AG10803 (cell line): ENCODE measurements at places on chromosomes 2 and 18.
A peak's percentile ranks its signal among the peaks of the same experiment; 100 is the strongest.

DNA sequence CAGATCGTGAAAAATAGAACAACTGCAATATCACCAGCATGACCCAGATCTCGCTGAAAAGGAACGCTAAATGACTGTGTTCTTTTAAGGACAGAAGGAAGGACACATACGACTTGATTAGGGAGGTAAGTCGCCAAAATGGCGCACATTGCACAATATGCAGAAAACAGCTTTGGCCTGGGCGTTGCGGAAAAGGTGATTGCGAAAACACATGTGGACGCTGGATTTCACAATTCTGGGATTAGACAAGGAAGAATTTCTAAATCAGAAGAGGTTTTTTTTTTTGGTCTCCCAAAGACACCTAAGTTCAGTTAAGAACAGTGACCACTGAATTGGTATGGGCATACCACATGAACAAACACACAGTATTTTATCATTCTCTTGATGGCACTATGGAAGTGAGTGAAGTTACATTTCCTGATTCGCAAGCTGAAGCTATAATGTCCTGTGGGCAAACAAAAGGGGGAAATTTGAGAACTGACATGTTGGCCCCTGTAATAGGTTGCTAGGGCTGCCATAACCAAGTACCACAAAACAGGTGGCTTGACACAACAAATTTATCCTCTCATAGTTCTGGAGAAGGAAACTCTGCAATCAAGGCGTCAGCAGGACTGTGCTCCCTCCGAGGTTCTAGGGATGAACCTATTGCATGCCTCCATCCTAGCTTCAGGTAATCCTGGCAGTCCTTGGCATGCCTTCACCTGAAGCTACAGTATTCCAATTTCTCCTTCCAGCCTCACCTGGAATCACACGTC is 25.8 kb upstream of the ERICH2 start:
- no peak for DNase-seq

- peak; percentile 35 for DNase-seq
Measured at GRCh38 chr2:218465987-218466633, 47.2 kb downstream of the VIL1 start.

GRCh38 chr2:208638059-208638458 is 231.5 kb downstream of the PTH2R start:
- no peak for DNase-seq

DNA sequence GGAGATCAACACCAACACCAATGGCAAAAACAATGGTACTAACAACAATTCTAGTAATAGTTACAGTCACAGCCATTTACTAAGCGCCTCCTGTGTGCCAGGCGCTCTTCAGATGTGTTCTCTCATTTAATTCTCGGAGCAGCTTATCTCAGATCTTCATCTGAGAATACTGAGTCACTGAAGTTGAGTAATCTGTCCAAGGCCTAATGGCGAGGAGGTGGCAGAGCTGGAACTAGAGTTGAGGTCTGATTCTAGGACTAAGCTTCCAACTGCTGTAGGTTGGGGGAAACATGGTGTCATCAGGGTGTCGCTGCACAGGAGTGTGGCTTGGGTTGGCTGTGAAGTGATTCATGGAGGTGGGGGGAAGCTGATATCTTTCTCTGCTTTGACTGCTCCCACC is 156.1 kb downstream of the DYSF start:
- peak; percentile 39 for DNase-seq

GRCh38 chr2:218858138-218858445 is 1.5 kb upstream of the WNT6 start:
- no peak for DNase-seq

DNA sequence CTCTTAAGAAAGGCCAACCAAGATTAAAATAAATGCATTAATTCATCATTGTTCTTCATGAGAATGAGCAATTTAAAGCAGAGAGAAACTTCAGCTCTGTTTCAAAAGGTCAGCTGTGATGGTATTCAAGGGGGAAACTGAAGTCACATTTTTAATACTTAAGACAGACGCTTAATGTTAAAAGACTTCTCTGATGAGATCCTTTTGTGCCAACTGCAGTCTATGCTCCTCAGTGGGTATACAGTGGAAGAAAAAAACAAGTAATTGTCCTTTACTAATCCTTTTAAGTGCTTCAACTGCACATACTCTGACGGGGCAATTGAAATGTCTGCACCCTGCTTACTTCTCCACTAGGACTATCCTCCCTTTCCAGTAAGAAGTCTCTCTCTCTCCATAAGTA is 309.7 kb downstream of the GULP1 start:
- no peak for DNase-seq

DNA sequence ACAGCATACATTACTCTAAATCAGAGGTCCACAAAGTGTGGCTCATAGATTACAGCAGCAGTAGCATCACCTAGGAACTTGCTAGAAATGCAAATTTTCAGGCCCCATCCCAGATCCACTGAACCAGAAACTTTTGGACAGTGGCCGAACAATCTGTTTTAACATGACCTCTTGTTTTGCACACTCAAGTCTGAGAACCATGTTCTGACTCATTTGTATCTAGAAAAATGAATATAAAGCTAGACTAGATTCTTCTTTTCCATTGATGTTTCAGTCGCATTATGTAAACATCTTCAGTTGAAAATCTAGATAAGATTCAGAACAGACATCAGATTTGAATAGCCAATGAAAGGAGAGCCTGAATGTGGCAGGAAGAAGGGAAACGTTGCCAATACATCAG is 608.8 kb downstream of the LRP1B start:
- DNase-seq = no peak

- DNase-seq = no peak
Measured at GRCh38 chr2:215356334-215356947, 44.6 kb downstream of the ATIC start.

DNA sequence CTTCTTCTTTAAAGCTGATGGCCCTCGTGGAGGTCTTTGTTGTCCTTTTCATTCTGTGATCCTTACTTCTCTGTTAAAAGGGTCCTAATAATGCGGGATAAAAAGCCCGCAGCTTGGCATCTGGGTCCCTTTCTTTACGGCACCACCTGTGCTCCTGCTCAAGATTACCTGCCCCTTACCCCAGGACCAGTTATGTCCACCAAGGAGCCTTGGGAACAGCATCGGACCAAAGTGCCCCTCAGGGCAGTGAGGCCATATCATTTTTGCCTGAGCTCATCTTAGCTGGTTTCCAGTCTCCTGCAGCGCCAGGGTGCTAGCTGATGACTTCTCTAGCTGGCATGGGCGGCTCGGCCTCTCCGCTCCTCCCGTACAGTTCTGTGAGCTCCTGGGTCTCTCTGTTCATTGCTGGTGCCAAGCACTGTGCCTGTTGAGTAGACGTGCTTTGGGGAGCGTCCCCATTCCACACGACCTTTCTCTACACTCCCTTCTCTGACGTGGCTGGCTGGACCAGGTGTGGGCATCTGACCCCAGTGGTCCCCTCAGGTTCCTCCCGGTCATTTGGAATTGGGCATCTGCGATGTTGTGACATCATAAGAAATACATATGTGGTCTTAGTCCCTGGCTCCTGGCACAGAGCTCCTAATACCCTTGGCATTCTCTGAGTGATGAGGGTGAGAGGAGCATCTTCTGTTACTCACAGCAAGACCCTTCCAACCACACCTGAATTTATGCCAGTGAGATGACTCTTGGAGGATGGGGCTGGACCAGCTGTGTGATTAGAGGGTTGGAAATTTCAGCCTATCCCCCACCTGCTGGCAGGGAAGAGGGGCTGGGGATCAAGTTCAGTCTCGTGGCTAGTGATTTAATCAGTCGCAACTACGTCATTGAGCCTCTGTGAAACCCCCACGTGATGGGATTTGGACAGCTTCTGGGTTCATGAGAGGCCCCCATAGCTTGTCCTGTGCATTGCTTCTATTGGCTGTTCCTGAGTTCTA is 134.2 kb upstream of the HS6ST1 start:
- DNase-seq = no peak

DNA sequence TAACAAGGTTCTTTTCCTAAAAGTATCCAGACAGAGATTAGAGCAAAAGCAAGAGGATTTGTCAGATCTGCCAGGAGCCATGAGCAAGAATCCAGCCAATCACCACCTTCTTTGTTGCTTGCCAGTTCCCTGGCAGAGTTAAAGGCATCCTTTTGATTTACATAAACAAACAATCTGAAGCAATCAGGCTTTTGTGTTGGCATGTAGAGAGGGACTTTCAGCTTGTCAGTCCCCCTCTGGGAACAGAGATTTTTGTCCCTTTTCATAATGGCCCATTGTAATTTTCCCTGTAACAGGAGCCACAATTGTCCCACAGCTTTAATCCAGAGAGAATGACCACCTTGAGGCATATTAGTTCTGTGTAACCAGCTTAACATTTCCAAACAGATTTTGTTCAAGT is at the start of gene ERMN:
TSS of gene ERMN (minus strand) at position 39 of the 400 bp plus-strand sequence. CDS start 182 bp downstream, outside the sequence.
- DNase-seq = no peak

DNA sequence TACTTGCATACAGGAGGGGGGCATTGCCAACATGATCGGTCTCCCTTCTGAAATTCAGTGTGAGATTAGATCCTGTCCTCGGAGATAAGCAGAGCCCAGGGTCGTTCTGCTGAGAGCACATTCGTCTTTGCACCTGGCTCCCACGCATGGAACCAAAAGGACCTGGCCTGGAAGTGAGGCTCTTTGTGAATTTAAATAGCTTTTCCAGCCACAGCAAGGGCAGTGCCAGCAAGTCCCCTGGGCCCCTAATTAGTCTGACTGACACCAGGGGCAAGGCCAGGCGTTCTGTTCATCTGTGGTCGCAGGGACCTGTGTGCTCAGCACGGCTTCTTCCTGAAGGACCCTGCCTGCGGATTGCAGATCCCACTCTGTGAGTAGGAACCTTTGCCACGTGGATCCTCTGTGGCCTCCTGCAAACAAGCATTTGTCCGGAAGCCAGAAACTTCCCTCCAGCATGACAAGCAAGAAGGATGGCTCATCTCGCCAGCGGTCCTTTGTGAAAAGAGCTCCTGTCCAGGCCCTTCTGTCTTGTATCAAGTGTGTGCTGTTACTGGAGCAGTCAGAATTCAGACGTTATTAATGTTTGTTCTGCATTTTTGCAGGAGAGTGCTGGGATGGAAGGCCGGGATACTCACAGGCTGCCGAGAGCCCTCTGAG is 128.7 kb downstream of the TPO start:
- DNase-seq = no peak

GRCh38 chr2:102597788-102598187 is 21.6 kb upstream of the SLC9A2 start:
- no peak for DNase-seq

- DNase-seq = no peak
Measured at GRCh38 chr18:69854455-69854854, 93.2 kb downstream of the CD226 start.

DNA sequence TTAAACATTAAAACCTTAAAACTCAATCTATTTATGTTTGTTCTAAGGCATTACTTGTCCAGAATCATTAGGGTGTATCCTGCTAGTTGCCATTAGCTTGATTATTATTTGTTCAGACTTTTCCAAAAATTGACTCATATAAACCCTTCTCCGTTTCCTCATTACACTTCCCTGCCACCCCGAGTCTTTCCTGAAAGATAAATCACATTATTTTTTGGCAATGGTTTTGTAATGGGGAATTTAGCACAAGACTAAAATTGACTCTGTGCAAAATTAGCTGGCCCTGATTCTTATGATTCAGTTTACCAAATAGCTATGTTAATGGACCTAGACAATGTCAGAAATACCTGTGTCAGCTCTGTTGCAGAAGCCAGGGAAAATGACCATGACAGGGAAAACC is 112.2 kb upstream of the NT5C1B start:
- no peak for DNase-seq

DNA sequence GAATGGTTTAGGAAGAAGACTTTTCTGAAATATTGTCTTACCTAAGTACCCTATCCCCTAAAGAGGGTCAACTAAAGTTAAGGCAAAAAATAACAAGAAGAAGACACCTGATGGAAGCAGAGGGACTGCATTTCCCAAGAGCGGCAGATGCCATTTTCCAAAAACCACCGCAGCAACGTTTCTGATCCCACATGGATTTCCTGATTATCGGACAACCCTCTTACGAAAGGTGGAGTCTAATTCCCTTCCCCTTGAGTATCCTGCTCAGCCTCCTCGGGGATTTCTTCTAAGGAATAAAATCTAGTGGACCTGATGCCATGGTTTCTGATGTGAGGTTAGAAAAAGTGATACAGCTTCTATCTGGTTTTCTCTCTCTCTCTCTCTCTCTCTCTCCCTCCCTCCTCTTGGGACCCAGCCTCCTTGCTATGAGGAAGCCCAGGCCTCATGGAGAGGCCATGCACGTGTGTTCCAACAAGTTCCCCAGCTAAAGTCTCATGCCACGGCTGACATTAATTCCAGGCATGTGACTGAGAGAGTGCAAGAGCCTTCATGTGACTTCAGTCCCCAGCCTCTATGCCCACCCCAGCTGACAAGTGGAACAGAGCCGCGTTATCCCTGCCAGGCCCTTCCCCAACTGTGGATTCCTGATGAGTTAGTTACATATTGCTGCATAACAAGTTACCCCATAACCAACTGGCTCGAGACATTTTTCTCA is 150.3 kb downstream of the SMAD2 start:
- no peak for DNase-seq

- no peak for DNase-seq
Measured at GRCh38 chr2:62314291-62314690, 118.4 kb downstream of the B3GNT2 start.

DNA sequence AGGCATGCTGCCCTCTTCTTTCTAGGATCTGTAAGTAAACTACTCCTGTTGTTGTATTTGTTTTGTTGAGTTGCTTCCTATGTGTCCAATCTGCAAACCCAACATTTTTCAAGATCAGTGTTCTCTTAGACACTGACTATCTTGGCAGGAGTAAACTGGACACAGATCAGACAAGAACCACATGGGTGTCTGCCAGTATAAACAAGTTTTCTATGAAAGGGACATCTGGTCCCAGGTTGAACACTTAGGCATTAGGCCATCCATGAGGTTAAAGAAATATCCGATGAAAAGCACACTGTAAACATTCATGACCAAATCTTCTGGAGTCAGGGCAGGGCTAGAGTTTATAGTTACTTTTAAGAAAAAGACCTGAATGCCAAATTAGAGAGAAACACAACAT is 441.8 kb downstream of the NYAP2 start:
- peak; percentile 9 for DNase-seq

GRCh38 chr2:171509945-171510731 is 12.1 kb upstream of the CYBRD1 start:
- DNase-seq = peak; percentile 11

- no peak for DNase-seq
Measured at GRCh38 chr2:236941551-236941950, 144.1 kb upstream of the COPS8 start.

GRCh38 chr2:190188289-190188688 is 125.8 kb upstream of the MSTN start:
- DNase-seq = no peak
